ENCODE measurements at places on chromosomes 1 and 21. TPM values are rescaled to one million over a fixed set of nuclear protein-coding genes. Genes with fewer than 3 reads are reported as not detected.

GRCh38 chr21:17514124-17514845, 1.4 kb downstream of the CXADR start:
- no peak for DNase-seq

GRCh38 chr1:173555651-173556305, 47.1 kb downstream of the SLC9C2 start:
- DNase-seq, result no peak

DNA sequence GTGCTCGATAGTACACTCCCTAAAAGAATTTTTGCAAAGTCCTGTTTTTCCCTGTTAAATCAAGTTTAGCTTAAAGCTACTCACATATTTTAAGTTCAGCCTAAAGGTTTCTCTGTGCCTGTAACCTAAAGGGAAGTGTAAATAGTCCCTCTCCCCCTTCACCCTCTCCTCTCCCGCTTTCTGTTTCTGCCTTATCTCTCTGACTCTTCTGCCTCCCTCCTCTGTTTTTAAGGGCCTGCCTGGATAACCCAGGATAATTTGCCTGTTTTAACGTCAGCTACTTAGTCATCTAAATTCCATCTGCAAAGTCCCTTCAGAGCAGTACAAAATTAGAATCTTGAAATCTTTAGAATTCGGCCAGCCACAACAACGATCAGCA, 92.6 kb downstream of the NID1 start:
- DNase-seq, result no peak

- DNase-seq, result no peak
These were observed 9.5 kb upstream of the GTF2B start for GRCh38 chr1:88900883-88901282.

DNA sequence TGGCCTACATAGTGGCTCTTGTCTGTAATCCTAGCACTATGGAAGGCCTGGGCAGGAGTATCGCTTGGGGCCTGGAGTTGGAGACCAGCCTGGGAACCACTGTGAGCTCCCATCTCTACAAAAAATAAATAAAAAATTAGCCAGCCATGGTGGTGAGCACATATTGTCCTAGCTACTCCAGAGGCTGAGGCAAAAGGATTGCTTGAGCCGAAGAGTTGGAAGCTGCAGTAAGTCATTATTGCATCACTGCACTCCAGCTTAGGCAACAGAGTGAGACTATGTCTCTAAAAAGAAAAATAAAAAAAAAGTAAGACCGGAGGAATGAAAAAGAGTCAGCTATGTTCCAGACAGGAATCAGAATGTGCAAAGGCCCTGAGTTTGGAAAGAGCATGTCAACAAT, 115.3 kb downstream of the CYYR1 start:
- no peak for DNase-seq

- no peak for DNase-seq
These were observed 457.4 kb downstream of the SIPA1L2 start for GRCh38 chr1:232172563-232172962.

DNA sequence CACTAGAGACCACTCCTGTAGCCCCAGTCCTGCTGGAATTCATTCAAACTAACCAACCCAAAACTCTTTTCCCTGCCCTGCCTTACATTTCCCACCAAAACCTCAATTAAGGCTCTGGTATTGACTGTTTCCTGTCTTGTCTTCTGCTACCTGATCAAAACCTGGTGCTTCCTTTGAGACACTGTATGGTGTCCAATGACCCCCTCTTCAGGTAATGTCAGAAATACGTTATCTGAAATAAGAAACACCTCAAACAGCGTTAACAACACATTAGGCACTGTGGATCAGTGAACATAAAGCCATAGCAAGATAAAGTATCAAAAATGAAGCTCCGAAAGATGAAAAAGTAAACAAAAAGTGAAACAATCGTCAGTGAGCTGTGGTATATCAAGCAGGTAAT, 343.2 kb upstream of the ZP4 start:
- no peak for DNase-seq

DNA sequence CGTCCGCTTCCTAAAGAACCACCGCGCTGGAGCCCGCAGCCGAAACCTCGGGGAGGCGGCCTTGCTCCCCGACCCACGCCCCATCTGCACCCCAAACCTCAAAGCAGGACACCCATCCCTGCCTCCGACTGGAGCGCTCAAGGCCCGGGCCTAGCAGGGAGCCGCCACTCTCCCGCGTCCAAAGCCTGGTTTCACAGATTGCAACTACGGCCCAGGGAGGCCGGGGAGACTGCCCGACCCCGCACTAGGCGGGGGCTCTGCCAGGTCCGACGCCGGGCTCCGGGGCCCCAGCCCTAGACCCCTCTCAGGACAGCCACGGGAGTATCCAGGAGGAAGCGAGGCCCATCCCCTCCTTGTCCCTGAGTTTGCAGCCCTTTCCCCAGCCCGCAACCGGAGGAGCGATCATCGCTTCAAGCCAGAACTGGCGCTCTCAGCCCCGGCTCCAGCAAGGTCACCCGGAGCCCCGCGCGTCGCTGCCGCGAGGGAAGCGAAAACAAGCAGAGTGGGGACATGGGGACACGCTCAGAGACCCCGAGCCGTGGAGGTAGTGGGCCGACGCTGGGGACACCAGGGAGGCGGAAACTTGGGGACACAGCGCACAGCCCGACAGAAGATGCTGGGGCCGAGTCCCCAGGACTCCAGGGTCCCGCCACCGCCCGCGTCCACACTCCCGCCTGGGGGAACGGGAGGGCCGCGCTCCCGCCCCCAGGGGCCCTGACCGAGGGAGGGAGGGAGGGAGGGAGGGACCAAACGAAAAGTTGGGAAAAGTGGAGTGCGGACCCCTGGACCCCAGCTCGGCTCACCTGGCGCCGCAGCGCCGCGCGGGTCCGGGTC, 433 bp downstream of the TMEM200B start:
- no peak for DNase-seq

CLEC20A gene
- not detected for total RNA-seq
